ENCODE measurements at places on chromosomes 16 and 17. TPM values are rescaled to one million over a fixed set of nuclear protein-coding genes. Genes with fewer than 3 reads are reported as not detected.
A peak's percentile ranks its signal among the peaks of the same experiment; 100 is the strongest.

GRCh38 chr17:40095944-40096791, 4.2 kb downstream of the NR1D1 start:
- no peaks in the 10 kb centered on the region for H3K27me3 ChIP-seq
- H3K27ac ChIP-seq = no peak overlapping the region
- H3K4me1 ChIP-seq = peaks cover 19% of the 10 kb centered on the region
- DNase-seq = no peak
- H3K4me3 ChIP-seq = no peak overlapping the region
- H3K36me3 ChIP-seq = peaks cover 8% of the 10 kb centered on the region

Gene PHKB
- total RNA-seq = 31.8 TPM

DNA sequence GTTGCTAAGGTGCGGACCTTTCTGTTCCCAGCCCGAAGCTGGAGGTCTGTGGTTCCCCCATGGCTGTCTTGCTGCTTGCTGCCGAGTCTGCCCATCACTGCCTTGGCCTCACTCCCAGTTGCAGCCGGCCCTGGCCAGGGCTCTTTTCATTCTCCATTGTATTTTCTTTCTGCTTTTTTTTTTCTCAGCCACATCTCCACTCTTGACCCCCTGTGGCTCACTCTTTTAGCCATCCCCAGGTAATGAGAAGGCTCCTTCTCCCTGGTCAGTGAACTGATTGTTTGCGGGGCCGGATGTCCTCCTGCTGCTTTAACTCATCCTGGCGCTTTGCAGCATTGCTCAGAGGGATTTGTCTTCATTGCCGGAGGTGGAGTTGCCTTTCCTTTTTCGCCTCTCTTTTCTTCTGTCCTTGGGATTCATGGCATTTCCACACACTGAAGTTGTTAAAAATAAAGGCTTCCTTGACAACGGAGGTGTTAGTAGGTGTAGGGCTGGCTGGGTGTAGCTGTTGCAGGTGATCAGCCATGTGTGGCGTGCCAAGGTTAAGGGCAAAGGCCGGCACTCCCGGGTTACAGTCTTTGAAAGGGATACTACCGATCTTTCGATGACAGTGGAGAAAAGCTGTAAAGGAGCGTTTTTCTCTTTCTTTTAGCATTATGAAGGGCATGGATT, 34.1 kb downstream of the MAP2K6 start:
- no peaks in the 10 kb centered on the region for H3K36me3 ChIP-seq
- peaks cover 12% of the 10 kb centered on the region for H3K4me1 ChIP-seq
- no peak overlapping the region for H3K4me3 ChIP-seq
- H3K27ac ChIP-seq = no peak overlapping the region

GRCh38 chr16:57252148-57252721, 7.2 kb downstream of the ARL2BP start:
- H3K4me3 ChIP-seq = no peak overlapping the region
- DNase-seq = no peak
- no peaks in the 10 kb centered on the region for H3K27me3 ChIP-seq
- peaks cover 10% of the 10 kb centered on the region for H3K36me3 ChIP-seq

Gene ABCA10
- 0.12 TPM for total RNA-seq

GRCh38 chr17:79000396-79001189, 9.0 kb downstream of the CANT1 start:
- no peaks in the 10 kb centered on the region for H3K27me3 ChIP-seq
- no peak overlapping the region for H3K4me3 ChIP-seq

- H3K36me3 ChIP-seq = peaks cover 14% of the 10 kb centered on the region
- peaks cover 23% of the 10 kb centered on the region for H3K4me1 ChIP-seq
- DNase-seq = peak; percentile 6
- no peak overlapping the region for H3K27ac ChIP-seq
Observed at GRCh38 chr16:1613211-1613622, 1.1 kb downstream of the CRAMP1 start.

Measured in PC-3 (cell line).